Aorta (tissue), 5 donors: ENCODE measurements at places on chromosomes 16 and 17. TPM values are rescaled to one million over a fixed set of nuclear protein-coding genes. Genes with fewer than 3 reads are reported as not detected.

DNA sequence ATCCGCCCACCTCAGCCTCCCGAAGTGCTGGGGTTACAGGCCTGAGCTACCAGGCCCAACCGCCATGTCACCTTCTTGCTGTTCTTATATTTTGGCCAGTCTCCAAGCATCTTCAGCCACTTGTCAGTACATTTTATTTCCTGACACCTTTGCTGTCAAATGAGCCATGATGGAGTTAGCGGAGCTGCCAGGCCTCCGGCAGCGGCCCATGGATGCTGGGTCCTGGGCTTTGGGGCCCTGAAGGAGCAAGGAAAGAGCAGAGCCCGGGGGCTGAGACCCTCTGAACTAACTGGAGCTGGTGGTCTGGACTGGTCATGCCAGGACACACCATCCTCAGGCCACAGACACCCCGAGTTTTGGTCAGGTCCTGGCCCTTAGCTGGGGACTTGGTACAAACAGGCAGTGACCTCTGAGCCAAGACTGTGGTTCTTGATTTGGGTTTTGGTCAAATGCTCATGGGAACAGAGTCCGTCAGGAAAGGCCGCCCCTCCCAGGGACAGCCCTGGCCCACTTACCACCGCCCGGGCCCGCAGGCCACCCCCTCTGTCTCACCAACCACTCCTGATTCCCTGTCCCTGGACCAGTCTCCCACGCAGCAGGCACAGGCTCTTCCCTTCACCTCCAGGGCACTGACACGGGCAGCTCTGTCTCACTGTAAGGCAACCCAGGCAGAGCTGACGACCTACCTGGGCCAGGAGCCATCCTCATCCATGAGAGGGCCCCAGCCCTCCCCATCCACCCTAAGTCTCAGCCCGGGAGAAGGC lies 42.0 kb downstream of the TNFRSF13B start:
- no peaks in the 10 kb centered on the region for H3K27me3 ChIP-seq
- H3K4me1 ChIP-seq = no peaks in the 10 kb centered on the region
- peak; percentile 51 for DNase-seq
- no peak overlapping the region for H3K27ac ChIP-seq
- no peak overlapping the region for H3K4me3 ChIP-seq

GRCh38 chr17:82291582-82292250 lies 18.2 kb upstream of the CSNK1D start:
- no peak overlapping the region for H3K4me3 ChIP-seq
- no peaks in the 10 kb centered on the region for H3K36me3 ChIP-seq
- H3K4me1 ChIP-seq = no peaks in the 10 kb centered on the region
- no peaks in the 10 kb centered on the region for H3K27me3 ChIP-seq
- no peak for DNase-seq

- no peak overlapping the region for H3K4me3 ChIP-seq
- no peaks in the 10 kb centered on the region for H3K4me1 ChIP-seq
- no peaks in the 10 kb centered on the region for H3K36me3 ChIP-seq
- DNase-seq = no peak
- H3K27me3 ChIP-seq = no peaks in the 10 kb centered on the region
- H3K27ac ChIP-seq = no peak overlapping the region
Observed at GRCh38 chr16:65950211-65950610, 416.3 kb upstream of the CDH5 start.

Gene BCAR1
- 125 TPM for total RNA-seq

Gene GPRC5C
- 51.7 TPM for total RNA-seq

Gene HOXB3
- total RNA-seq = 20.0 TPM

- no peaks in the 10 kb centered on the region for H3K4me1 ChIP-seq
- no peak overlapping the region for H3K4me3 ChIP-seq
- no peaks in the 10 kb centered on the region for H3K36me3 ChIP-seq
- no peak overlapping the region for H3K27ac ChIP-seq
- DNase-seq = no peak
Observed at GRCh38 chr16:62363501-62363900, 327.3 kb upstream of the CDH8 start.

GRCh38 chr17:15436473-15437302 lies 30.7 kb downstream of the CDRT4 start:
- H3K27ac ChIP-seq = no peak overlapping the region
- DNase-seq = peak; percentile 56
- no peaks in the 10 kb centered on the region for H3K36me3 ChIP-seq
- no peaks in the 10 kb centered on the region for H3K27me3 ChIP-seq

Gene SYNGR3
- total RNA-seq = 0.57 TPM

Gene CRHR1
- total RNA-seq = not detected

Gene TMEM204
- total RNA-seq = 38.1 TPM

DNA sequence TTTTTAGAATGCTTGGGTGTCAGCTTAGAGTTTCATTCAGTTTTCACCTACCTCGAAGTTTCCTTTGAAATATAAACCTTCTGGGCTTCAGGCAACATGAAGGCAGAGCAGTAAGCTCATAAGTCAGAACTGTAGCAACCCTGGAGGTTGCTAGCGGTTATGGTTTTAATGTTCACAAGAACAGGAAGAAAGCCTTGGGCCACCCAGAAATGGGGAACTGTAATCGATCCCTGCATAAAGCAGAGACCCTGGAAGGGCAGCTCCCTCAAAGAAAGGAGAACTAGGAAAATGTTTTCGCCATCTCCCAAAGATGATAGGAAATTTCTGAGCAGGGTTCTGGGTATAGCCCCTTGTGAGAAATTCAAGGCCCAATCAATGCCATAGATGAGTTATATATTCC lies 47.8 kb upstream of the RASL10B start:
- H3K27ac ChIP-seq = no peak overlapping the region
- H3K4me1 ChIP-seq = no peaks in the 10 kb centered on the region
- H3K4me3 ChIP-seq = no peak overlapping the region

Gene ITGB3
- total RNA-seq = 79.5 TPM

Gene CDK3
- 7.2 TPM for total RNA-seq

DNA sequence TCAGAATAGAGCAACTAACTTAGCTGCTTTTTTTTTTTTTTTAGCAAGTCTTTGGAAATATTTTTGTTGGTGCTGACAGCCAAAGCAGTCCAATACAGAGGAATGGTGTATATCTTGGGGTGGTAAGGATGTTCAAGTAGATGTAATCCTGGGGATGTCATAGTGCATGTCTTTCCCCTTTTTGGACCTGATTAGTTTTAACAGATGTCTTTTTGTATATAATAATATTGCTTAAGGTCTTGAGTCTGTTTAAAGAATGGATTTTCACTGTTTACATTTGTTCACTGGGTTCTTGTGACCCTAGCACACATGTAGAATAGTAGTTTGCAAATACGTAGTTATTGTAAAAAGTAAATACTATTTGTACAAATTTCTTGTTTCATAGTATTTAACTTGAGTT lies 7.9 kb downstream of the TAF15 start:
- no peaks in the 10 kb centered on the region for H3K36me3 ChIP-seq
- H3K27ac ChIP-seq = no peak overlapping the region
- no peaks in the 10 kb centered on the region for H3K27me3 ChIP-seq

- H3K4me3 ChIP-seq = no peak overlapping the region
- DNase-seq = no peak
- no peaks in the 10 kb centered on the region for H3K27me3 ChIP-seq
- H3K36me3 ChIP-seq = no peaks in the 10 kb centered on the region
- H3K4me1 ChIP-seq = no peaks in the 10 kb centered on the region
Observed at GRCh38 chr16:72657791-72658190, 390.1 kb downstream of the ZFHX3 start.

Gene MAF
- total RNA-seq = 62.8 TPM

GRCh38 chr17:74304184-74304583 lies 21.8 kb upstream of the KIF19 start:
- no peak overlapping the region for H3K27ac ChIP-seq
- peaks cover 1% of the 10 kb centered on the region for H3K27me3 ChIP-seq
- no peaks in the 10 kb centered on the region for H3K4me1 ChIP-seq
- H3K36me3 ChIP-seq = no peaks in the 10 kb centered on the region
- DNase-seq = no peak

GRCh38 chr17:41917679-41918313 lies 955 bp downstream of the ACLY start:
- H3K27me3 ChIP-seq = no peaks in the 10 kb centered on the region
- peak overlapping the region; percentile 48 for H3K27ac ChIP-seq
- peak; percentile 66 for DNase-seq
- H3K36me3 ChIP-seq = no peaks in the 10 kb centered on the region
- H3K4me1 ChIP-seq = no peaks in the 10 kb centered on the region

GRCh38 chr17:58234512-58234911 lies 3.9 kb upstream of the LPO start:
- no peaks in the 10 kb centered on the region for H3K27me3 ChIP-seq
- no peak for DNase-seq
- H3K4me1 ChIP-seq = no peaks in the 10 kb centered on the region
- H3K27ac ChIP-seq = no peak overlapping the region

Gene ZNF778
- total RNA-seq = 14.9 TPM

Gene GCGR
- 0.63 TPM for total RNA-seq

GRCh38 chr17:65638221-65638975 lies 77.0 kb upstream of the AXIN2 start:
- DNase-seq = no peak
- no peaks in the 10 kb centered on the region for H3K4me1 ChIP-seq
- no peak overlapping the region for H3K4me3 ChIP-seq
- no peaks in the 10 kb centered on the region for H3K27me3 ChIP-seq
- H3K27ac ChIP-seq = no peak overlapping the region
- peaks cover 3% of the 10 kb centered on the region for H3K36me3 ChIP-seq

- no peak overlapping the region for H3K4me3 ChIP-seq
- H3K27ac ChIP-seq = no peak overlapping the region
- H3K36me3 ChIP-seq = peaks cover 23% of the 10 kb centered on the region
- H3K4me1 ChIP-seq = no peaks in the 10 kb centered on the region
- DNase-seq = no peak
- no peaks in the 10 kb centered on the region for H3K27me3 ChIP-seq
Observed at GRCh38 chr16:30723725-30724355, 24.4 kb upstream of the PHKG2 start.

DNA sequence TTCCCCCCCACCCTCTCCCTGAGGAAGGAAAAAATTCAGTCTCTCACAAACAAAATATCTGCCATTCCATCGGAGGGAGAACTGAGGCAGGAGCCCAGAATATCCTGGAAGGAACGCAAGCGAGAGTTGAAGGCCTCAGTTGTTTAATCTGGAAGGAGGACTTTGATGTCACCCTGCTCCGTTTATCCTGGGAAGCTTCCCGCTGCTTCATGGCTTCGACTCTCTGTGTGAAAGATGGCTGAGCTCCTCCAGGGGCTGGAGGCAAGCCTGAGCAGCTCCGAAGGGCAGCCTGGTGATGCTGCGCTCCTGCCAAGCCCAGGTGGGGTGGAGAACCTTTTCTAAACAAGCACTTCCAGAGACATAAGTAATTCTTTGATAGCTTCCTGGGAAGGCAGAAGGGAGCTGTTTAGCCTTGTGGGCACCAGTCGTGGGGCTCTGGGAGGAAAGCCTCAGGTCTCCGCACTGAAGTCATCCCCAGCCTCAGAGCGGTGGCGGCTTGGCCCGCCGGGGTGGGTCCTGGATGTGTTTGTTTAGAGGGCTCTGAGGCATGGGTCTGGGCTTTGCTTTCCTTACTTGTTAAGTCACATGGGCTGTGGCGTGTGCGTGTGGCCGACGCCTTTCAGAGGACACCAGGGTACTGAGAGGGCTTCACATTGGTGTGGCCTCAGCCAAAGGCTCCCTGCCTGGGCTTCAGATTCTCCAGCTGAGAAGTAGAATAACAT lies 7.9 kb downstream of the NKD1 start:
- H3K4me1 ChIP-seq = no peaks in the 10 kb centered on the region
- no peak for DNase-seq
- peak overlapping the region; percentile 78 for H3K27ac ChIP-seq
- H3K36me3 ChIP-seq = peaks cover 4% of the 10 kb centered on the region
- no peak overlapping the region for H3K4me3 ChIP-seq

DNA sequence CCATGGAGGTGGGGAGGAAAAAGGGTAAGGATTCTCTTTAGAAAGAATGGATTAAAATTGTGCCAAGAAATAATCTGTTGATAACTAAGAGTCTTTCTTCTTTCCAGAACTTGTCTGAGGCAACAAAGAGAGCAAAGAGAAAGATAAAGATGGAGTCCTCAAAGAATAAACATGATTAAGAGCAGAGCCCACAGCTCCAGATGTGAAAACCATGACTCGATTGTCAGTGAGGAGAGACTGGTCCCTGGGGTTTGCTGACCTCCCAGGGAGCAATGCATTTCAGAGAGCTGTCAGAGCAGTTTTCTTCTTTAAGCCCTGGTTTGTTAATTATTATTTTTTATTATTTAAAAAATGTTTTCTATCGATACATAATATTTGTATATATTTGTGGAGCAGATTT lies 74.6 kb downstream of the TMEM100 start:
- no peak for DNase-seq
- no peaks in the 10 kb centered on the region for H3K36me3 ChIP-seq
- H3K4me3 ChIP-seq = no peak overlapping the region
- no peaks in the 10 kb centered on the region for H3K4me1 ChIP-seq

DNA sequence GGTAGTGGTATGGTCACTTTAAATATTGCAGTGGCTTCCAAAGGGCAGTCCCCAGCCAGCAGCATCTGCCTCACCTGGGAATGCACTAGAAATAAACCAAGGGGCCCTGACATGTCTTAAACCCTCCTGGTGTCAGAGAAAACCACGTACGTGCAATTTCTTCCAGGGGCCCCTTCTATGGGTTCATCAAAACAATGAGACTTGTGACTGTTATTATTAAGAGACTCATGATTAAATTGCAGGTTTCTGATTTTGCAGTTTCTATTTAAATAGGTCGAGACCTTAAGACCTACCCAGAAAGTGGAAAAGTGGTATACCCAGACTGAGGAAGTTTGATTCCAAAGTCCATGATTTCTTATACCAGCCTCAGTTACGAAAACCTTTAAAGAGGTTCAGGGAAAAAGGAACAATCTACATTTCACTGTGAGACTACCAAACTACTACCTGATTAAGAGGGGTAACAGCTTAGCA lies 746 bp upstream of the POLG2 start:
- DNase-seq = no peak
- H3K27me3 ChIP-seq = no peaks in the 10 kb centered on the region
- H3K4me3 ChIP-seq = no peak overlapping the region
- no peaks in the 10 kb centered on the region for H3K4me1 ChIP-seq
- peaks cover 10% of the 10 kb centered on the region for H3K36me3 ChIP-seq

DNA sequence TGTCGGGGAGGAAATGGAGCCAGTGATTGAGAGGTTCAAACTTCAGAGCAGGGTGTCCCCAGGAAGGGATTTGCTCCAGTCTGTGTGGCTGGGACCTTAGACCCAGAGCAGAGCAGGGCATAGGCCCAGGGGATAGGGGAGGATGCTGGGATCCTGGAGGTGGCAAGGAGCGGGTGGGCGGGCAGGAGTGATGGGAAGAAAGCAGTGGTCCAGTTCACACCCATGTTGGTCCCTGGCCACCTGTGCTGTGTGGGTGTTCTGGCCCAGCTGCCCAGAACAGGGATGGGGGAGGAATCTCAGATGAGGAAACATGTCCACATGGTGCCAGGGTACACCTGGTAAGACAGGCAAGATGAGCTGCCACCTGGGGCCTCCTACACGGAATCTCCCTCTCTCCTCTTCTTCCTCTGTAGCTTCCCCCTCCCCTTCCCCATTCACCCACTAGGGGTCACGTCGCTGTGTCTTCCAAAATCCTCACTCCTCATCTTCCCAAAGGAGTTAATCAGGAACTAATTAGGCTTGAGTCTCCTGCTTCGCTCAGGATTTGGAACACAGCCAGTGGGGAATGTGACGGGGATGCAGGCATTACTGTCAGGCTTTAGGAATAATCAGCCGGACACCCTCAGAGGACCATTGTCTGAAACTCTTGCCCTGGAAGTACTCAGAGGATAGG lies 2.3 kb downstream of the BEAN1 start:
- no peaks in the 10 kb centered on the region for H3K27me3 ChIP-seq
- no peak overlapping the region for H3K4me3 ChIP-seq
- H3K27ac ChIP-seq = no peak overlapping the region
- H3K4me1 ChIP-seq = no peaks in the 10 kb centered on the region
- no peaks in the 10 kb centered on the region for H3K36me3 ChIP-seq
